ENCODE measurements at places on chromosomes 12 and 14. TPM values are rescaled to one million over a fixed set of nuclear protein-coding genes. Genes with fewer than 3 reads are reported as not detected.

Gene KLRK1
- total RNA-seq: not detected

Gene FAM186B
- total RNA-seq: 0.06 TPM

Gene DAO
- total RNA-seq: not detected

Gene AHSA1
- total RNA-seq: 177 TPM

Gene LDHB
- 805 TPM for total RNA-seq

Gene LPAR5
- total RNA-seq: not detected

Gene CFAP54
- not detected for total RNA-seq

Gene MYH6
- not detected for total RNA-seq

Gene CPNE6
- total RNA-seq: not detected

DNA sequence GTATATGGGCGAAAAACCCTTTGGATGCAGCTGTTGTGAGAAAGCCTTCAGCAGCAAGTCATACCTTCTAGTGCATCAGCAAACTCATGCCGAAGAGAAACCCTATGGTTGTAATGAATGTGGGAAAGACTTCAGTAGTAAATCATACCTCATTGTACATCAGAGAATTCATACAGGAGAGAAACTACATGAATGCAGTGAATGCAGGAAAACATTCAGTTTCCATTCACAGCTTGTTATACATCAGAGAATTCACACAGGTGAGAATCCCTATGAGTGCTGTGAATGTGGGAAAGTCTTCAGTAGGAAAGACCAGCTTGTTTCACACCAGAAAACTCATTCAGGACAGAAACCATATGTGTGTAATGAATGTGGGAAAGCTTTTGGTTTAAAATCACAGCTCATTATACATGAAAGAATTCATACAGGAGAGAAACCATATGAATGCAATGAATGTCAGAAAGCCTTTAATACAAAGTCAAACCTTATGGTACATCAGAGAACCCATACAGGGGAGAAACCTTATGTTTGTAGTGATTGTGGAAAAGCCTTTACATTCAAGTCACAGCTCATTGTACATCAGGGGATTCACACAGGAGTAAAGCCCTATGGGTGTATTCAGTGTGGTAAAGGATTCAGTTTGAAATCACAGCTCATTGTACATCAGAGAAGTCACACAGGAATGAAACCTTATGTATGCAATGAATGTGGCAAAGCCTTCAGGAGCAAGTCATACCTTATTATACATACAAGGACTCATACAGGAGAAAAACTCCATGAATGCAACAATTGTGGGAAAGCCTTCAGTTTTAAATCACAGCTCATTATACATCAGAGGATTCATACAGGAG, 21.4 kb downstream of the ZNF268 start:
- no peak for DNase-seq
- H3K36me3 ChIP-seq: peaks cover 20% of the 10 kb centered on the region
- H3K4me1 ChIP-seq: no peaks in the 10 kb centered on the region
- H3K27me3 ChIP-seq: no peaks in the 10 kb centered on the region

DNA sequence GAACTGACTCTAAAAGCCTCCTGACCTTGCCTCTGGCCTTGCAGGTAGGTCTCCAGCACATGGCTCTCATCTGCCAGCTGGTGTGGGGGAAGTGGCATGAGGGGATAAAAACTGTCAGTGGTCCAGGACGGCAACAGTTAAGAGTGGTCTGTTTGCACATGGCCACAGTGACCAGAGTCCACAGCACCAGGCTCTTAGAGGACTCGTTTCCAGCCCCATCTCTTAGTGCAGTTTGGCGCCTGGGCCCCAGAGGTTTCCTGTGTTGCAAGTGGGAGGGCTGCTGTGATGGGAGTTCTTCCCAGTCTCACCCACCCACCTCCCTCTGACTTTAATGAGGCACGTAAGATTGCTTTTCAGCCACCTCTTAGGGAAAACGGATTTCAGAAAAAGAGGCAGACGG, 37.0 kb downstream of the APPL2 start:
- H3K27ac ChIP-seq: peak overlapping the region; percentile 18
- H3K4me3 ChIP-seq: no peak overlapping the region
- DNase-seq: peak; percentile 88
- H3K27me3 ChIP-seq: no peaks in the 10 kb centered on the region
- H3K4me1 ChIP-seq: peaks cover 20% of the 10 kb centered on the region

GRCh38 chr12:40099423-40099853, 6.4 kb downstream of the SLC2A13 start:
- no peak overlapping the region for H3K27ac ChIP-seq
- no peaks in the 10 kb centered on the region for H3K4me1 ChIP-seq
- no peak overlapping the region for H3K4me3 ChIP-seq
- H3K27me3 ChIP-seq: no peaks in the 10 kb centered on the region
- H3K36me3 ChIP-seq: no peaks in the 10 kb centered on the region

DNA sequence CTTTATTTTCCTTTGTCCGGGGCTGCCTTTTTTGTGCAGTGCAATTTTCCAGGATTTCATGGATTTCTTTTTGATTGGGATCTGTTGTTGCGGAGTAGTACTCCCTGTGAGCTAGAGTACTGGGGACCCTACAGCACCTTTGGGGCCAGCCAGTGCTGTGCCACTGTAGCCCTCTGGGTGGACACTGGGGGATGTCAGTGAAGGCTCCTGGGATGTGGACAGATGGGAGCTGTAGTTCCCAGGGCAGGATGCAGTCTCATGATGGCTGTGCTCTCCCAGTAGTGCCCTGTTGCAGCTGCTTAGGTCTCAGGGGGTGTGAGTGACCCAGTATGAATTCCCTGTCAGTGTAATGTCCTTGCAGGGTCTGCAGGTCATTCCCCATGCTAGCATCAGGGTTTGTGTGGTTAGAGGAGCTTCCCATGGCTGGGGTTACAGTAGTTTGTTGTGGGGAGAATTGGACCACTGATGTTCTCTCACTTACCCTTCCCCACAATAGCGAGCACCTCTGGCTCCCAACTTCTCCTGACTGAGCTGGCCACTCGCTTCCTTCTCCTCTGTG, 72.2 kb downstream of the BRMS1L start:
- DNase-seq: no peak
- no peaks in the 10 kb centered on the region for H3K4me1 ChIP-seq
- no peaks in the 10 kb centered on the region for H3K27me3 ChIP-seq
- H3K27ac ChIP-seq: no peak overlapping the region

DNA sequence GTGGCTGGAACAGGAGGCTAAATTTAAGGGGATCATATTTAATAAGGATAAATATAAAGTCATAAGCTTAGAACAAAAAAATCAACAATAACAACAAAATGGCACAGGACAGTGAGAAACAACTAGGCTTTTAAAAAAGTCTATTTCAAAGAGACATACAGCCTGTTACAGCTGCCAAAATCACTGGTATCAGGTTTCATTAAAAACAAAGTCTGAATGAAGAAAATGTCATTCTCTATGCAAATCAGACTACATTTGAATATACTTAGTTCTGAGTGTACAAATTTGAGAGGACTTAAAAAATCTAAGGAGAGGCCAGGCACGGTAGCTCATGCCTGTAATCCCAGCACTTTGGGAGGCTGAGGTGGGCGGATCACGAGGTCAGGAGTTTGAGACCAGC, 44.0 kb downstream of the TFCP2 start:
- H3K27me3 ChIP-seq: no peaks in the 10 kb centered on the region
- peaks cover 5% of the 10 kb centered on the region for H3K36me3 ChIP-seq
- DNase-seq: no peak
- peaks cover 5% of the 10 kb centered on the region for H3K4me1 ChIP-seq
- H3K4me3 ChIP-seq: no peak overlapping the region

GRCh38 chr12:131167334-131167733, 213.6 kb downstream of the ADGRD1 start:
- no peak overlapping the region for H3K4me3 ChIP-seq
- no peak overlapping the region for H3K27ac ChIP-seq
- no peaks in the 10 kb centered on the region for H3K27me3 ChIP-seq
- H3K4me1 ChIP-seq: no peaks in the 10 kb centered on the region
- DNase-seq: no peak

- H3K36me3 ChIP-seq: no peaks in the 10 kb centered on the region
- no peak overlapping the region for H3K27ac ChIP-seq
- no peak for DNase-seq
- H3K4me3 ChIP-seq: no peak overlapping the region
- H3K27me3 ChIP-seq: no peaks in the 10 kb centered on the region
- H3K4me1 ChIP-seq: no peaks in the 10 kb centered on the region
These were observed 332.5 kb downstream of the RGS6 start for GRCh38 chr14:72264716-72265115.

- no peak overlapping the region for H3K4me3 ChIP-seq
- DNase-seq: no peak
- no peaks in the 10 kb centered on the region for H3K4me1 ChIP-seq
- H3K27ac ChIP-seq: no peak overlapping the region
- H3K36me3 ChIP-seq: no peaks in the 10 kb centered on the region
- no peaks in the 10 kb centered on the region for H3K27me3 ChIP-seq
These were observed 193.6 kb downstream of the KSR2 start for GRCh38 chr12:117774941-117775775.

GRCh38 chr12:56684745-56685359, 3.2 kb downstream of the PTGES3 start:
- no peak overlapping the region for H3K4me3 ChIP-seq
- peaks cover 63% of the 10 kb centered on the region for H3K36me3 ChIP-seq
- no peak overlapping the region for H3K27ac ChIP-seq
- no peak for DNase-seq
- no peaks in the 10 kb centered on the region for H3K27me3 ChIP-seq

DNA sequence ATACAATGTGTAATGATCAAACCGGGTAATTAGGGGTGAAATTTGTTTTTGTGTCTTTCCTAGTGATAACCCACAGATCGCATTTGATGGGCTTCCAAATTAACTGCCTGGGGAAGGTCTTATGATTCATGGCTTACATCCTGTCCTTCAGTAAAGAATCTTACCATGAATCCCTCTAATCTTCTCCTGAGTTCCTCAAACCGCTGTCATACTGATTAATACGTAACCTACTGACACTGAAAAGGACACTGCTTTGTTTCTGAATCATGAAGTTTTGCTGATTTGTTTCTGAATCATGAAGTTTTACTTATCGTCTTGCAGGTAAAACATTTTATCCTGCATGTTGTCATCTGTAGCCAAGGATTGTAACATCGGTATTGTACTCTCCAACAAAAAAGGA, 52.0 kb upstream of the CRY1 start:
- no peaks in the 10 kb centered on the region for H3K36me3 ChIP-seq
- H3K27ac ChIP-seq: no peak overlapping the region
- no peak for DNase-seq
- no peaks in the 10 kb centered on the region for H3K27me3 ChIP-seq

DNA sequence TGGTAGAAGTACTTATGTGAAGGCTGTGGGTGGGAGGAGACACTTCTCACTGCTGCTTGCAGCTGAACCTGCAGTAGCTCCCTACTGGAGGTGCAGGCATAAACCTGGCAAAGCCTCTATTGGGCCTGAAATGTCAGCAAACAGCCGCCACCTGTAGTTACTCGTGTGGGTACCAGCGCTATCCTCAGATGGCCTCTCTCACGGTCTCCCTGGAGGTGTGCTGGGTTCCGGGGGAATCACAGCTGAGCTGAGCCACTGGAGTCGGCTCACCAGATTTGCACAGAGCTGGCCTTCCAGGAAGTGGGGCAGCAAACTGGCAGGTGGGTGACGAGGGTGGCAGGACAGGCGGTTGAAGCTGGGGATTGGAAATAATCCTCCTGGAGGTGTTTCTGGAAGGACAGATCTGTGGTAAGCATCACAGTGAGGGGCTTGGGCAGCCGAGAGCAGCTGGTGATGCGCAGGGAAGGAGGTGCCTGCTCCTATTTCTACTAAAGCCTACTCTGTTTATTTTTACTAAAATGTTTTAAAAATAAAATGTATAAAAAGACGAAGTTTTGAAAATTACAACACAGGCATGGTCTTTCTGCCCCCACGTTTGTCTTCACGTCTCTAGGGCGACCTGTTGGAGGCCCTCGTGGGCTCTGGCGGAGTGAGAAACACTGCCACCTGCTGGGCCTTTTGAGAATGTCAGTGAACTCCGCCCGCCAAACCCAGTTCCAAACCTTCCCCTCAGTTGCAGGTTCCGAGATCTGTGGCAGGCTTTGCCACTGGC, 67.8 kb upstream of the PLEKHG3 start:
- DNase-seq: peak; percentile 62
- H3K4me3 ChIP-seq: no peak overlapping the region
- peaks cover 21% of the 10 kb centered on the region for H3K4me1 ChIP-seq
- H3K27ac ChIP-seq: no peak overlapping the region
- H3K36me3 ChIP-seq: no peaks in the 10 kb centered on the region

DNA sequence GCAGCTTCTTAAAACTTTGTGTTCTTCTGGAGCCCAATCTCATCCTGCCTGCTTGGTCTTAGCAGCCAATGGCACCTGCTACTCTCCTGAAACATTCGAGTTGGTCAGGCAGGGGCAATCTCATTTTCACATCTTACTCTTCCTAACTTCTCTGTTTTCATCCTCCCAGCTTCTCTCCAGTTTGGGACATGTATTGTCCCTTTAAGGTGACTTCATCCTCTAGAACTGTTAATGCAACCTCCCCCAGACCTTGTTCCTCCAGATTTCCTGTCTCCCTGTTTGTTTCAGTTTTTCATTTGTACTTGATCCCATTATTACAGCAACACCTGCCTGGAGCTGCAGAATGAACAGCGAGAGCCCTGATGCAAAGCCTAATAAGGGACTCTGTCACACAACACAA, 31.3 kb downstream of the SERPINA11 start:
- H3K36me3 ChIP-seq: no peaks in the 10 kb centered on the region
- no peak overlapping the region for H3K4me3 ChIP-seq
- H3K27me3 ChIP-seq: no peaks in the 10 kb centered on the region
- DNase-seq: no peak

DNA sequence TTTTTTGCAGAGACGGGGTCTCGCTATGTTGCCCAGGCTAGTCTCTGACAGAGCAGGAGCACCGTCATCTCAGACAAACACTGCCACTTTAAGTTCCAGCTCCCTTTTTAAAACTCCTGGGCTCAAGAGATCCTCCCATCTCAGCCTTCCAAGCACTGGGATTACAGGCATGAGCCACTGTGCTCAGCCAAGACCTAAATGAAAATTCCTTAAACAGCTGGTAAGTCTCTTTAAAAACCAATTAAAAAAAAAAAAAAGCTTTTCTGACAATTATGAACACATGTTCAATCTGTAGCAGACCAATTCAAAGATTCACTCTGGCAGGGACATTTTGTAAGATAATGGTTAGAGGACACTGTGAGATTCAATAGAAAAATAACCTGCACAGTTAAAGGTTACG, 77.8 kb downstream of the HECTD4 start:
- DNase-seq: no peak
- H3K4me1 ChIP-seq: peaks cover 14% of the 10 kb centered on the region
- H3K27ac ChIP-seq: no peak overlapping the region
- H3K36me3 ChIP-seq: peaks cover 22% of the 10 kb centered on the region
- no peaks in the 10 kb centered on the region for H3K27me3 ChIP-seq

GRCh38 chr14:92568621-92569479, 55.3 kb downstream of the RIN3 start:
- DNase-seq: no peak
- no peak overlapping the region for H3K27ac ChIP-seq
- no peak overlapping the region for H3K4me3 ChIP-seq
- no peaks in the 10 kb centered on the region for H3K4me1 ChIP-seq

All from SJSA1 (cell line).